ENCODE measurements at places on chromosomes 4 and X. TPM values are rescaled to one million over a fixed set of nuclear protein-coding genes. Genes with fewer than 3 reads are reported as not detected.

GRCh38 chrX:68658530-68658929 lies 11.1 kb downstream of the STARD8 start:
- no peak for DNase-seq

DNA sequence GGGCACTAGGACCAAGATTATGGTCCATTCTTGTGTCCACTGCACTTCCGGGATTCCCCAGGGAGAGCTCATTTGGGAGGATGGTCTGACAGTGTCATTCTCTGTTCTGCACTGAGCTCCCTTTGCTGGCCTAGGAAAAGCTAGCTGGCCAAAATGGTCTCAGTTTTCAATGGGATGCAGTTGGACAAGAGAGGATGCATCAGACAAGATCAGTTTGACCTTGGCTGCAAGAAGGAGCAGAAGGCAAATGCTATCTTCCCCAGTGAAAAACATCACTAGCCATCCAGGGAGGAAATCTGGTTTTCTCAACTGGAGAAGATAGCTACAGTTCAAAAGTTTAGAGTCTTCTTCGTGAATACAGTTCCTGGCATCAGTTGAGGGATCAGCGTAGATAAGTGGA lies 221.1 kb downstream of the PTTG2 start:
- DNase-seq, result no peak

DNA sequence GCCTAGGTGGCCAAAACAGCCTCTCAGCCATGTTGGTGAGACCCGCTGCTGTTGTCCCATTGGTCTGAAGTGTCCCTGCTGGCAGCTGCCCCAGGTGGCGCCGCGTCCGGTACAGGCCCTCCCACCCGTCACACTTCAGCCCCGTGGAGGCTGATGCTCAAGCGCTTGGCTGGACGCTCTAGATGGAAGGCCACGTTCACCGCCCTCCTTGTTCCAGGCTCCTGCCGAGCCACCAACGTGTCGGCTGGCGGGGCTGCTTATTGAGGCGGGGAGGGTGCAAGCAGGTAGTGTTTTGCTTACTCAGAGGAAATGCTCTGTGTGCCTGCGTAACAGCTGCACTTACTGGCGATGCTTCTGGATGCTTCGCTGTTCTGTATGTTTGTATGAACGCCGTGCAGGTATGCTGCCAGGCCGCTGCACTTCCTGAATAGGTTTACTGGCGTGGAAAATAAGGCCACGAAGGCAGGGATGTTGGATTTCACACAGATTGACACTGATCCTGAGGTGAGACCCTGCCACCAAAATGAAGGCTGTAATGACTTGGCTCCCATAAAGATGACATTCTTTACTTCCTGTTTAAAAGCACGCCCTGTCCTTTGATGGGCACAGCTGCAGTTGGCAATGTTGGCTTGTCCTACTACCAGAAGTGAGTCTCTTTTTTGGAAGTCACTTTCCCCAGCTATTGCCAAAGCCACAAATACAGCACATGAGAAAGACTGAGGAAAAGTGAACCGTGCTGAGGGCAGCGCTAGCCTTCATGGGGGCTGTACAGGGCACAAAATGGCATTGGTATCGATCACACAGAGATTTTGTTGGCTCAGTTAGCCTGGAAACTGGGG lies 21.0 kb upstream of the CLCN4 start:
- DNase-seq, result no peak

GRCh38 chrX:134737061-134737460 lies 78.8 kb upstream of the PLAC1 start:
- no peak for DNase-seq

DNA sequence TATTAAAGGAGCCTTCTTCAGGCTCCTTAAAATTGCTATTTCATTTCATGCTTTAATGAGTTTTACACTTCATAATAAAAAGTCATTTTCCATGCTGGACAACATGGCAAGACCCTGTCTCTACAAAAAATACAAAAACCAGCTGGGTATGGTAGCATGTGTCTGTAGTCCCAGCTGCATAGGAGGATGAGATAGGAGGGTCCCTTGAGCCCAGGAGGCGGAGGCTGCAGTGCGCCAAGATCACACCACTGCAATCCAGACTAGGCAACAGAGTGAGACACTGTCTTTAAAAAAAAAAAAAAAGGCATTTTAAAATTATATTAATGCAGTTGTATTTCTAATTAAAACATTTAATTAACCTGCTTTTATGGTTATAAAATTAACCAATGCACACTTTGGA lies 49.2 kb downstream of the PDS5A start:
- DNase-seq, result no peak

GRCh38 chr4:17811078-17811603 lies 362 bp downstream of the NCAPG start:
- no peak for DNase-seq

DNA sequence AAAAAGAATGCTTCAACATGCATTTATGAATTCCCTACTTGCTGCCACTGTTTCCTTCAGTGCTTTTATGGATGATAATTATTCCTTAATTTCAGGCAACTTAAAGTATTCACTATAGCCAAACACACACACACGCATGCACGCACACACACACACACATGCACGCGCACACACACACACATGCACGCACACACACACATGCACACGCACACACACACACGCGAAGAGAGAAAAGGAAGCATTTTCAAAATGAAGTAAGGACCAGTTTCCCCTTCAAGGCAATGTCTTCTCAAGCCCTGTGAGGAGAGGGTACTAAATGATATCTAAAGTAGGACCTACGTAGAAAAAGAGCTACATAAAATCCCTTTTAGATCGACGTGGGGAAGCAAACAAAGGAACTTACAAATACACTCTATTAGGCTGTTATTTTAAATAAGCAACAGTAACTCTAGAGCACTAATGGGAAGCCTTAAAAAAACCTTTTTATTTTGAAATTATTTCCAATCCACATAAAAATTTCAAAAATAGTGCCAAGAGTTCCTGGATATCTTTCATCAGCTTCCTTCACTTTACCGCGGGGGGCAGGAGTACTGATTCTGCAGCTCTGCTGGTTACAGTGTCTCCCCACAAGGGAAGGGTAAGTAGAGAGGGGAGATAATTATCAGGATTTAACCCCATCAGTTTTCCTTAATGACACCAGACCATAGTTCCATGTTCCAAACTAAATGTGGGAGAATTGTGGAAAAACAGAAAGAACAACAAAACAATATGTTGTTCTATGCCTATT lies 13.7 kb downstream of the IRF2 start:
- DNase-seq, result peak; percentile 49

APLN gene
- total RNA-seq, result not detected

MAGEA11 gene
- not detected for total RNA-seq

TXLNG gene
- 12.5 TPM for total RNA-seq
